ENCODE measurements at places on chromosomes 12 and 14. TPM values are rescaled to one million over a fixed set of nuclear protein-coding genes. Genes with fewer than 3 reads are reported as not detected.

The APOF gene
- total RNA-seq, result 0.12 TPM

- DNase-seq, result no peak
Observed at GRCh38 chr14:68619790-68620574, 172.9 kb downstream of the ZFP36L1 start.

DNA sequence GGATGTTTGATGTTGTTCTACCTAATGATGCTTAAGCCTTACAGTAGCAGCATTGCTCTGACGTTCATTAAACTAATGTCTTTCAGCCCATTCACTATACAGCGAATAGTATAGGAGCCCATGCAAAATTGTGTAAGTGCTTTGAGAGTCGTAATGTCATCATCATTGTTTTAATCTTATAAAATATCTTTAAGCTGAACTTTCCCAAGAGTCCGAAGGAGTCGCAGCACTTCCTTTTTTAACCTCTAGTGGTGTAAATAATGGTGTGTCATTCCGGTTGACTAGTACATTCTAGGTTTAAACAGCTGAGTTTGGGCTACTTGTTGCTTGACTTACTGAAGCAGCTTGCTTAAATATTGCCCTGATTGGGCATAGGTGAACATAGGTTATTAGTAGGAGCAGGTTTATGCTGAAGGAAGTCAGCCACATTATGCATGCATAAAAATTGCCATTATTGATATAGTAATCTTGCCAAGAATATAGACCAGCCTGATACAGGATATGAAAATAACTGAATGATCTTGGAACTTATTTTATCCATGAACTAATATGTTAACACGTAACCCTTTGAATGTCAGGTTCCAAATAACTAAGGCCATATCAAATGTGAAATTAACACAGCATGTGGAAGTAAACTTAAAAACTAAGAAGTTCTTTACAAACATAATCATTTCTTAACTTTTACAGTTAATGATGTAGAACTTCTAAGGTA is 2.6 kb downstream of the WNK1 start:
- DNase-seq, result no peak

DNA sequence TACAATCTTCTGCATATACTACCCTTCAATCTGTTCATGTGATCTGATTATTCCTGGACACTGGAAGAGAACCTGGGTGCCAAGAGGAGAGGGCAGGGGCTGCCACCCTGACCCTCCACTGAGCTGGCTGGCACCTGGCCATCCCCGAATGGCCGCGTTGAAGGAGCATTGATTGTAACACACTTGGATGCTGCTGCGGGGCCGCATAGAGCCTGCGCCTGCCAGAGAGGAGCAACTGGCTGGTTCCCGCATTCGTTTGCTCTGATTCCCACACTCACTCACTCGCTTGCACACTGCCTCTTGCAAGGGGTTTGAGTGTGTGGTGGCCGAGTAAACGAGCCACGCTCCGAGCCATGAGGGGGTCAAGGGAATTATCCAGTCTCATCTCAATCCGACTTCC is 32.4 kb downstream of the PSEN1 start:
- no peak for DNase-seq

The SIX6 gene
- total RNA-seq, result not detected

GRCh38 chr12:20508359-20508758 is 140.0 kb downstream of the PDE3A start:
- DNase-seq, result no peak

The RGS6 gene
- 5.4 TPM for total RNA-seq

The RTN1 gene
- total RNA-seq, result 9.0 TPM

DNA sequence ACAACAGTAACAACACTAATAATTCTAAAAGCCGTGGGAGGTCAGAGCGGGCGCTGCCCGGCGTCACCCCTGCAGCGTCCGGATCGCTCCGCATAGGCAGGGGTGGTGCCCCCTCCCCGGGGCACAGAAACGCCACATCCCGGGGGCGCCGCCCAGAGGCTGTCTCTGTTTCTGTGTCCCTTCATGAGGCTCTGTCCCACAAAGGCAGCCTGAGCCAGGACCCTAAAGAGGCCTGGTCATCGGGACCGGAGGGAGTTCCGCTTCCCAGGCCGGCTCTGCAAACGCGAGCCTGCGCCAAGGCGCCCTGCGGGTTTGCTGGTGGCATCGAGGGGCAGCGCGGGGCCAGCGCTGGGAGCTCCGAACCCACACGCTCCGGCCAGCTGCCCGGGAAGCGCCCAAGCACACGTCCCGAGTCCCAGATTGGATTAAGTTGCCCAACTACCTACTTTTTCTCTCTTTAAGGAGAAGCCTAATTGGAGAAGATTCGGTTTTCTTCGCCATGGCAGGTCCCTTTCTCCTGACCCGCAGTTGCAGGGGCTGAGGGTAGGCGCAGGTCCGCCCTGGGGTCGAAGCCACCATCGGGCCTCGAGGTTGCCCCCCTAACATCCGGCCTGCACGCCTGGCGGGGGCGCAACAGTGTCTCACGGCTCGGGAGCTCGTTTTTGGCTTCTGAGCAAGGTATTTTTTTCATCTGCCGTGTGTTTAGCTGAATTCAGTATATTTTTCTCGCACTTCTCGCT is 421.7 kb downstream of the VRK1 start:
- peak; percentile 7 for DNase-seq

The AICDA gene
- total RNA-seq, result 0.58 TPM

The HAL gene
- 2.3 TPM for total RNA-seq

- DNase-seq, result no peak
Observed at GRCh38 chr14:100085462-100085861, 20.2 kb downstream of the EVL start.

Measured in lung (tissue), 17 donors.